ENCODE measurements at places on chromosomes 16 and 17.

DNA sequence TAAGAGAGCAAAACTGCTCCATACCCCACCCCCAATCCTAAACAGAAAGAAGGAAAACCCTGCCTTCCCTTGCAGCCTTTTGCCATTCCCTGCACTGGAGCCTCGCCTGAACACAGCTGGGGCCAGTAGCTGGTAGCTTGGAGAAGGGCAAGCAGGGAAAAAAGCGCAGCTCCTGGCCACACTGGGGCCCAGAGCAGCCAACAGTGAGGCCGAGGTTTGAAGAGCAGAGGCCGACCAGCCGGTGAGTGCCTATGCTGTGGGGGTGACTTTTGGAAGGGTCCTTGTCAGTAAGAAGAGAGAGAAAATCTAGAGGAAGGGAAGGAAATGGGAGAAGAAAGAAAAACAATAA is 3.2 kb upstream of the HOXB9 start:
- DNase-seq, result no peak

DNA sequence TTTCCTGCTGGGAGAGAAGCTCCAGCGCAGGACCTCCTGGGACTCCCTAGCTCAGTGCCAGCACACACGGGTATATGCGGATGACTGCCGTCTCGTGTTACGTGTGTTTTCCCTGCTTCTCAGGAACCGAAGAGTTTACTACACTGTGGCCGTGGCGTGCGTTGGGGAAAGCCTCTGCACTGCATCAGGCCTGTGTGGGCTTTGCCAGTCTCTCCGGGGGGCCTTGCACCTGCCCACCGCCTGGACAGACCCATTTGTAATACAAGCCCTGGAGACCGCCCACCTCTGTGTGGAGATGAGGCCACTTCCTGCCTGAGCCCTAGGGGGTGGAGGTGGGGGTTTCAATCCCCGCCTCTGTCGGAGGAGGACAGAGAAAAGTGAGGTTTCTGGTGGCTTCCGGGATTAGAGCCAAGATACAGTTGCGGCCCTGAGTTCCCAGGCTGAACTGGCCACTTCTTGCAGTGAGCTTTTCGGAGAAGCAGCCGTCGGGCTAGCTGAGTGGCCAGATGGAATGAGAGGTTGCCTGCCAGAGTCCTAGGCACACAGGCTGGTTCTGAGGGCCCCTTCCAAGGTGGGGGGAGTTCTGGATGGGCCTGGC is 43.4 kb upstream of the GSE1 start:
- DNase-seq, result peak; percentile 86

- DNase-seq, result no peak
Measured at GRCh38 chr16:29808219-29808900, 2.0 kb downstream of the MAZ start.

DNA sequence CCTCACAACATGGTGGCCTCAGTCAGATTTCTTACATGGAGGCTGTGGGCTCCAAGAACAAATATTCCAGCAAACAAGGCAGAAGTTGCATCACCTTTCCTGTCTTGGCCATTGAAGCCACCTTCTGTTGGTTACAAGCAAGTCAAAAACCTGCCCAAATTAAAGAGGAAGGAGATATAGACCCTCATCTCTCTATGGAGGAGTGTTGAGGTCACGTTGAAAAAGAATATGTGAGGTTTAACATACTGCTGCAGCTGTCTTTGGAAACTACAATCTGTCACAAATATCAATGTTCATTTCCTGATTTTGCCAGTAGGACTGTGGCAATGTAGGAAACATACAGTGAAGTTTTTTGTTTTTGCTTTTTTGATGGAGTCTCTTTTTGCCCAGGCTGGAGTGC is 211.4 kb downstream of the COPRS start:
- no peak for DNase-seq

DNA sequence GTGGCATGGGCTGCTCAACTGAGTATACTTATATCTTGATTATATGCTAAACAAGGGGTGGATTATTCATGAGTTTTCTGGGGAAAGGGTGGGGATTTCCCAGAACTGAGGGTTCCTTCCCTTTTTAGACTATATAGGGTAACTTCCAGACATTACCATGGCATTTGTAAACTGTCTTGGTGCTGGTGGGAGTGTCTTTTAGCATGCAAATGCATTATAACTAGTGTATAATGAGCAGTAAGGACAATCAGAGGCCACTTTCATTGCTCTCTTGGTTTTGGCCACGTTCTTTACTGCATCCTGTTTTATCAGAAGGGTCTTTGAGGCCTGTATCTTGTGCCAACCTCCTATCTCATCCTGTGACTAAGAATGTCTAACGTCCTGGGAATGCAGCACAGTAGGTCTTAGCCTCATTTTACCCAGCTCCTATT is 12.0 kb downstream of the PRR11 start:
- DNase-seq, result peak; percentile 59

- no peak for DNase-seq
Measured at GRCh38 chr16:14368399-14368798, 261.7 kb downstream of the PARN start.

GRCh38 chr17:28985950-28986713 is 19.7 kb downstream of the SEZ6 start:
- DNase-seq, result no peak

DNA sequence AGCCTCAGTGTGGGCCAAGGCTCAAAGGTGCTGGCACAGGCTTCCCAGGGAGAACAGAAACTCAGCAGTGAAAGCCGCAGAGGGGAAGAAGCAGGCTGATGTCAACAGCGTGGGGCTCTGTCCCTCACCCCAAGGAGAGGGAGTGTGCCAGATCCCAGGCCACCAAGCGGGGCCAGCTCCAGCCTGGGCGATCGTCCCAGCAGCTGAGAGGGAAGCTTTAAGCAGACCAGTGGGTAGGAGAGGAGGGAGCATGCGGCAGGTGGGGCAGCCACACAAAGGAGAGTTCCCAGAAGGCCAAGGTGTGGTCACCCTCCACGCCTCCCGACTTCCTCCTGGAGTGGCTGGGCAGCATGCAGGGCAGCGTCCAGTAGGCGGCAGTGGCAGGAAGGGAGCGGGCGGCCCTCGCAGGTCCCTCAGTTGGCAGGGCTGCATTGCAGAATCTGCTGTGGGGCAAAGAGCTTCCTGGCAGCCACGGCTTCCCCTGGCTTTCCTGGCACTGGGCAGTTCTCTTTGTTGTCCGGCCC is 6.0 kb downstream of the SYNGR2 start:
- no peak for DNase-seq

- no peak for DNase-seq
Measured at GRCh38 chr17:40535924-40536294, 29.4 kb downstream of the CCR7 start.

DNA sequence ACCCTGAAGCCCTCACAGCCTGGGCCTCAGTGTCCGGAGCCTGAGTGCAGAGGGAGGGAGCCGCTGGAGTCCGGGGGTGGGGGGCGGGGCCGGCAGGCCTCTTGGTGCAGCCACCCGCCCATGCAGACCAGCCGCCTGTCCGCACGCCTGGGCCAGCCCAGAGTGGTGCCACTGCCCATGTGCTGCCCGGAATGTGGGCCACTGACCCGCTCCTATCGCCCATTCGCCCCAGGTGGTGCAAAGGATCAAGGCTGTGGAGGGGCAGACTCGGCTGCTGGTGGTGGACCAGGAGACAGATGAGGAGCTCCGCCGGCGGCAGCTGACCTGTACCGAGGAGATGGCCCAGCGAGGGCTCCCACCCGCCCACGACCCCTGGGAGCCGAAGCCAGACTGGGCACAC is 2.6 kb downstream of the NHERF2 start:
- DNase-seq, result no peak

GRCh38 chr16:782766-783403 is 5.3 kb downstream of the RPUSD1 start:
- no peak for DNase-seq

DNA sequence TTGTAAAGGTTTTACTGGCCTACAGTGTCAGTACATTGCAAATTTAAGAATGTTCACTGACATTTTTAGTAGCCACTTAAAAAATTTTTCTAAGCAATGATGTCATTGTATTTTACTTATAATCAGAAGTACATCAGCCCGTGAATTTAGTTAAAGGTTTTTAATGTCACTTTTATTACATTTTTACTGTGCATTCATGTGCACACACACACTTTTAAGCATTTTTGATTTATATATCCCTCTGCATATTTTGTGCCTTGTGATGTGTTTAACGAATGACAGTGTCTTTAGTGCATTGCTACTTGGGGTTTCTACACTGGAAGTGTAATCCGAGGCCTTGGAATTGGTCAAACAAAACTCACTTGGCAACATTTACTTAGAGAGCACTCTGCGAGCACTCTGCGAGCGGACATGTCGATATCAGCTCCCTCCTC is 190.4 kb downstream of the WWOX start:
- DNase-seq, result no peak

- DNase-seq, result no peak
Measured at GRCh38 chr17:28551421-28552175, 826 bp downstream of the UNC119 start.

DNA sequence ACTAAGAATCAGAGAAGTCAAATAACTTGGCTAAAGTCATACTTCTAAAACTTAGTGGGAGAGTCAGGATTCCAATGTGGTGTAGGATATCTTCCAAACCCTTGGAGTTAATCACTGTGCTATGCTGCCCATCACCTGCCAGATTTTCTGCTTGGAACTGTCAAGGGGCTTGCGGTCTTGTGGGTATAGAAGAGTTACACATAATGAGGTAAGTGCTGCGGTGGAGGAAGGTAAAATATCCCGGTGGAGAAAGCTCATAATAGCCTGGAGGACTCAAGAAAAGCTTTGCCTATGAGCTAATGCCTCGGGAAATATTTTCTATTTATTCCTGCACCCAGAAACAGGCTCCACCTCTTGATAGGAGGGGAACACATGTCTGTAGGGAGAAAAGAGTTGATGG is 195.6 kb downstream of the UTP18 start:
- no peak for DNase-seq

DNA sequence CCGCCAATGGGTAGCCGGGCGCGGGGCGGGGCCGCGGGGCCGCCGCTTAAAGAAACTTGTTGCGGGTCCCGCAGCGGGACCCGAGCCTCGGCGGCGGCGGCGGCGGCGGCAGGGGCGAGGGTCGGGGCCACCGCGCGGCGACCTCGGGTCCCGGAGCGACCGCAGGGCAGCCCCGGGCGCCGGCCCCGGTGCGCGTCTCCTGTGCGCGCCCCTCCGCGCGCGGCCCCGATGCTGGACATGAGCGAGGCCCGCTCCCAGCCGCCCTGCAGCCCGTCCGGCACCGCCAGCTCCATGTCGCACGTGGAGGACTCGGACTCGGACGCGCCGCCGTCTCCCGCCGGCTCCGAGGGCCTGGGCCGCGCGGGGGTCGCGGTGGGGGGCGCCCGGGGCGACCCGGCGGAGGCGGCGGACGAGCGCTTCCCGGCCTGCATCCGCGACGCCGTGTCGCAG is at the start of gene SOX8:
SOX8 (plus strand) TSS at position 76 of the 450 bp plus-strand sequence; CDS start at position 229, 153 bp downstream.
- DNase-seq, result no peak

- no peak for DNase-seq
Measured at GRCh38 chr17:57484826-57485565, 228.7 kb downstream of the MSI2 start.

DNA sequence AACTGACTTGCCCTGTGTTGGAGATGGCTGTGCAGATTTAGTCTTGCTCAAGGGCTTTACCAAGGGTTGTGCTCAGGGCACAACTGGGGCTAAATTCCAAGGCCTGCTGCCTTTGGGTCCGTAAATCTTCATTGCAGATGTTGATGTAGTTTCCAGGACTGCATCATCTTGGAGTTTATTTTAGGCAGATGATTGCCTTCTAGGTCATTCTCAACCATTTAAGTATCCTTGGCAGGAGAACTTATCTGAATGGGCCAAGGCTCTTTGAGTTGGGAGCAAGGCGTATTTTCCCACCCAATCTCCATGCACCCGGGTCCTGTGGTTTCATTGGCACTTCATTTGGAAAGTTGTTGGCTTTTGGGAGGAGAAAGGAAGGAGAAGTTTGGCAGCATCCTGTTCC is 200.3 kb downstream of the MSI2 start:
- DNase-seq, result peak; percentile 79

DNA sequence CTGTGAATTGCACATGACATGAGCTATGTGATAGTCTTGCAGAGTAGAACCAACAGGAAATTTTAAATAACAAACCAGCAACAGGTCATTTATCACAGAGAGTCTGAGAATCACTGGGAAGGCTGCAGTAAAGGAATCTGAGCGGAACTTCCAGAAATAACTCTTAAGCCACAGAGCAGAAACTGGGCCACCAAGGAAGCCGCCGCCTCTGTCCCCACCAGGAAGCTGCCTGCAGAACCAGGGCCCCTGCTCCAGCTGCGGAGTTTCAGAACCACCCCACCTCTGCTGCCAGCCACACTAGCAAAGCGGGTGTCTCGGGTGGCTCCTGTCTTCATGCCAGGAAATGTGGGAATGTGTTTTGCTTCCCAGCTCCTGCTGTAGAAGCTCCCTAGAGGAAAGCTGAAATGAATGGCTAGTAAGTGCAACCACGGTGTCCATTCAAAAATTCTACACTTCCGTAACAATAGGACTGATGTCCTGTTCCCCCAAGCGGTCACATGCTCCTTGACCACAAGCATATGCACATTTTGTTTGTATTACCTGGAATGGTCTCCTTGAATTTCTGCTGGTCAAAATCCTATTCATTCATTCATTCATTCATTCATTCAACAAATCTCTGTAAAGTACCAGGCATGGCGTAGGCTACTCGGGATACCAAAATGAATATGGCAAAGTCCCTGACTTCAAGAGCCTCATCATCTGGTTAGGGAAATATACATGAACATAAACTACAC is 7.7 kb upstream of the ITPRIPL2 start:
- DNase-seq, result peak; percentile 36

DNA sequence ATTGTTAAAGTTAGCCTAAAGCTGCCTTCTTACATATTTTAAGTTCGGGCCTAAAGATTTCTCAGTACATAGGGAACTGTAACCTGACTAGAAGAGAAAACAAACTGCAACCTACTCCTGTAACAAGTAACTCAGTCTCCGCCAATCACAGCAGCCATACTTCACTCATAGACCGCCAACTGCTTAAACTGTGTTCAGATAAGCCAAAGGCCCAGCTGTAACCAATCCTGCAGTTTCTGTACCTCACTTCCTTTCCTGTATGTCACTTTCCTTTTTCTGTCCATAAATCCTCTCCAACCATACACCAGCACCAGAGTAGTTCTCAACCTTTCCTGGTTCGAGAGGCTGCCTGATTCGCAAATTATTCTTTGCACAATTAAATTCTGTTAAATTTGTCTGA is 41.5 kb downstream of the GLG1 start:
- DNase-seq, result no peak

GRCh38 chr17:62679866-62680377 is 52.5 kb downstream of the MRC2 start:
- no peak for DNase-seq

DNA sequence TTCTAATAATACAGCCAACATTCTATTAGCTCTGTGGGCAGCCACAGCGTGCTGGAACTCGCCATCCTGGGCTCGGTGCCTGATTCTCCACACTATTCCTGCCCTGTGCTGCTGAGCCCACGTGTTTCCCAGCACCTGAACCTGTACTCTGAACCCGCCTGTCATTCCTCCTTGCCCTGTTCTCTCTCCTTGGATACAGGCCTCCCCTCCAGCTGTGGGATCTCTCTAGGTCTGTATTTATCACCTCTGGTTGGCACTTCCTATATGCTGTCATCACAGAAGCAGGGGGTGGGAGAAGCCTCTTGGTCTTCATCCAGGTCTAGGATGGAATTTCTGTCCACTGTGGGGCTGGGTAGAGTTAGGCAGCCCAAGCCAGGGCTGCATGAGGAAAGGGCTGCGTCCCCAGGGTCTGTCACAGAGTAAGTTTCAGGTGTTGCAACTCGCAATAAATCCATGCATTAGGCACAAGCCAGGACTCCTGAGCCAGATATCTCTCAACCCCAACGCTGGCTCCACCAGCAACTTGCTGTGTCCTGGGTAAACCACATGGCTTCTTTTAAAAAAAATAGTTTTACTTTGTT is 56.0 kb downstream of the ABAT start:
- no peak for DNase-seq

GRCh38 chr16:64351121-64351520 is 770.7 kb downstream of the CDH11 start:
- DNase-seq, result no peak
